ENCODE measurements at places on chromosomes 5 and 9.

DNA sequence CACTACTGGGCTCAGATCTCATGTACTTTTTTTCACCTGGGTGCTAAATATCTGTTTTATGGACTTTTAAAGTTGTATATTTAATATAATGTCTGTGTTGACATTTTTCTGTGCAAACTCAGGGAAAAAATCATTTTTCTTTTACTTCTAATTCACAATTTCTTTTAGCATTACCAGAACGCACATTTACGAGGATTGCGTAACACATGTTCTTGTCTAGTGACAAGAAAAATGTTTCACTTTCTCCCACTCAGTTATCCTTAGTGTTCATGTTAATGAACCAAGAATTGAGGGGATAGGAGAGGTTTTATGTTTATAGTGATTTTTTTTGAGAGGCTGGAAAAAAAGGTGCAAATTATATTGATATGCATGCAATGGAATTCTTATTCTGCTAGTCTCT lies 86.3 kb upstream of the PJA2 start:
- DNase-seq, result no peak

- DNase-seq, result no peak
Measured at GRCh38 chr5:157959370-157959769, 100.4 kb upstream of the CLINT1 start.

GRCh38 chr9:83334320-83334719 lies 203.9 kb downstream of the FRMD3 start:
- peak; percentile 28 for DNase-seq

DNA sequence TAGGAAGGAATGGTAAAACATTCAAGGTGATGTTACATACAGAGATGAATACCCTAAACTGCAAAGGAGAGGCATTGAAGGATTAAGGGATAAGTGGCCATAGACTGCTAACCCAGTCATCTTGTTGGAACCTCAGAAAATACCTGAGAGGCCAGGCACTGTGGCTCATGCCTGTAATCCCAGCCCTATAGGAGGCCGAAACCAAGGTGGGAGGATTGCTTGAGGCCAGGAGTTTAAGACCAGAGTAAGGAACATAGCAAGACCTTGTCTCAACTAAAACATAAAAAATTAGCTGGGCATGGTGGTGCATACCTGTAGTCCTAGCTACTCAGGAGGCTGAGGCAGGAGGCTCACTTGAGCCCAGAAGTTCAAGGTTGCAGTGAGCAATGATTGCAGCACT lies 10.9 kb downstream of the ECM2 start:
- DNase-seq, result no peak

GRCh38 chr5:10355071-10355889 lies 1.8 kb downstream of the MARCHF6 start:
- DNase-seq, result no peak

GRCh38 chr9:36922548-36922947 lies 111.5 kb downstream of the PAX5 start:
- DNase-seq, result no peak

GRCh38 chr5:171525085-171525484 lies 105.6 kb downstream of the FGF18 start:
- DNase-seq, result no peak

GRCh38 chr9:110160123-110160522 lies 47.8 kb downstream of the C9orf152 start:
- DNase-seq, result no peak

- no peak for DNase-seq
Measured at GRCh38 chr9:36725777-36726356, 153.2 kb downstream of the MELK start.

- DNase-seq, result peak; percentile 17
Measured at GRCh38 chr5:96657068-96657467, 5.1 kb upstream of the CAST start.

- DNase-seq, result no peak
Measured at GRCh38 chr9:35516479-35516878, 26.6 kb downstream of the RUSC2 start.

GRCh38 chr5:42061121-42061520 lies 136.0 kb downstream of the FBXO4 start:
- no peak for DNase-seq

- no peak for DNase-seq
Measured at GRCh38 chr9:112725961-112726360, 8.0 kb upstream of the INIP start.

- DNase-seq, result no peak
Measured at GRCh38 chr9:14888875-14889274, 21.4 kb downstream of the FREM1 start.

- DNase-seq, result no peak
Measured at GRCh38 chr5:138438724-138439476, at the start of gene REEP2. TSS of gene REEP2 (plus strand) at chr5:138439057. CDS start at chr5:138439209, 152 bp downstream.

DNA sequence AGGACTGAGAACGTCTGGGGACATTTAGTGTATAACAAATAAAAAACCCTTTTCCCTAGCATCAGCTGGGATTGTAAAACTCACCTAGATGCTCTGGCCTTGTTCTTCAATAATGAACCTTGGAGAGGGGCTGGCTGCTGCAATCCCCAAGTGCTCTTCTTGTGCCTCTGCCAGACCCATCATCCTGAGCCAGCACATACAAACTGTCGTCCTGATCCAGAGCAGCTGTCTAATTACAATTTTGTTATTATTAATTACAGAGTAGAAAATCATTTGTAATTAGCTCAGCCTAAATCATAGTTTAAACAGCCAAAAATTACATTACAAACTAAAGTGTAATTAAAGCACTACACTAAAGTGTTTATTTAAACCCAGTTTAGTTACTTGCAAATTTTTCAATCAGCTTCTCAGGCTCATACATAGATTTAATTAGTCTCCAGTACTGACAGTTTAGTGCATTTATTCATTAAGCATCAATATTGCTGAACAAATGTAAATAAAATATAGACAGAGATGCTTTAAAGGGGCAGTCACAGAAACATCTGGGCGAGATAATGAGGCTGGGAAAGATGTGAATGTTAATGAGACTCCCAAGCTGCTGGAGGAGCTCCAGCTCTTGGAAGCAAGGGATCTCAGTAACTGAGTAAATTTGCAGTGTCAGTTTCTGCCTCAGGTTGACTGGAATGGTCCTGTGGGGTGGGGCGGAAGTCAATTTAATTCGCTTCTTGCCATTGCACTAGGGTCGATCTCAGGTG lies 632.3 kb upstream of the TLE4 start:
- DNase-seq, result no peak

- DNase-seq, result no peak
Measured at GRCh38 chr5:64918083-64918482, 149.4 kb downstream of the CWC27 start.

DNA sequence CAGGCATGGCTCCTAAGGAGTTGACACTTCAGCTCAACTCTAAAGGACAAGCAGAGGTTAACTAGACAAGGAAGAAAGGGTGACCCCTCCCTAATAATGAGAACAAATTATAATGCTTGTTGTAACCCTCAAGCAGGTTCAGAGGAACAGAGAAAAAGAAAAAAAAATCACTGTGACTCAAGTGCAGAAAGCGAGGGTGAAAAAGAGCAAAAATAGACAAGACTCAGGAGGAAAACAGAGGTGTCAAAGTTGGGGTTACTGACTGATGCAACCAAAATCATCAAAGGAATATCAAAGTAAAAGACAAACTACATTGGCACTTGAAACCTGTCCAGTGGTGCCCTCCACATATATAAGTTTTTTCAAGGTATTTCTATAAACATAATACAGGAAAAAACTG lies 28.4 kb downstream of the FBXW11 start:
- no peak for DNase-seq

DNA sequence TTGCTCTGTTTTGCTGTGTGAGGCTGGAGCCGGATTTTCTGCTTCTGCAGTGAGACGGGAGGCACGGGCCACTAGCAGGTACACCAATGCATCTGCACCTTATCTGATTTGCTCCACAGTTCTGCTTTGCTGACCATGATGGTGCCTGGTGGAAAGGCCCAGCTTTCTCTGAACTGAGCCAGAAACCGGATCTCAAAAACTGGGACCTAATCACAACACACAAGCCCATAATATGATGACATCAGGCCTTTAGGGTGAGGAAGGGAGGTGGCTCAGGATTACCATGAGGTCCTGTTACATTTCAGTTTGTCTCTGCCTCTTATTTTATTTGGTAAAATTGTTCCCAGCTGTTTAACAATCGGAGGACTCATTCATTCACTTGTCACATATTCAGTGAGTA lies 49.8 kb downstream of the FGF1 start:
- DNase-seq, result no peak

GRCh38 chr9:120677965-120678364 lies 36.3 kb downstream of the MEGF9 start:
- no peak for DNase-seq

- DNase-seq, result no peak
Measured at GRCh38 chr9:91781906-91782305, 168.1 kb downstream of the ROR2 start.

DNA sequence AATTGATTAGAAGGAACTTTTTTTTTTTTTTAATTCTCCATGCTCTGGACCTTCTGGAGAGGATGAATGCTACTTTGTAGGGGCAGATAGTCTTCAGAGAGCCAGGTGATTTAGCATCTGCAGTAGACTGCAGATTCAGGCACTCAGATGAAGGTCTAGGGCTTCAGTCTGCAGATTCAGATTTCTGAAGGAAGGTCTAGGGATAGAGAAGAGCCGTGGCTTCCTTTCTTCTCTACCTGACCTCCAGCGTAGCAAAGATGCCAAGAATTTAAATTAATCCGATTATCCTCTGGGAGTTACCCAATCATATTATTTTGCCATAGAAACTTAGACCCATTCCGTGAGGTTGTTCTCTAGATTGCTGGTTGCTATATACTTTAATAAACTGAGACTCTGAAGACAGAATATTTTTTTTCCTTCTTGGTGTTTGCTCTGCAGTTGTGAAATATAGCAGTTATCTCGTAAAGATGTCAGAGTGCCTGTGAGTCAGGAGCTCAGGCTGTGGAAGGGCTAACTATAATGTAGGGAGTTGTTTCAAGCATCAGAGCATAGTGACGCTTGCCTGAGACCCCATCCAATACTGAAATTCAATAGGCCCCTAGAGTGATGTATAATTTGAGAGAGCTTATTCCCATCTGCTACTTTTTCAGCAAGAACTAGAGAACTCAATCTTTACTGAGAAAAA lies 132.7 kb upstream of the SLC12A2 start:
- DNase-seq, result no peak

DNA sequence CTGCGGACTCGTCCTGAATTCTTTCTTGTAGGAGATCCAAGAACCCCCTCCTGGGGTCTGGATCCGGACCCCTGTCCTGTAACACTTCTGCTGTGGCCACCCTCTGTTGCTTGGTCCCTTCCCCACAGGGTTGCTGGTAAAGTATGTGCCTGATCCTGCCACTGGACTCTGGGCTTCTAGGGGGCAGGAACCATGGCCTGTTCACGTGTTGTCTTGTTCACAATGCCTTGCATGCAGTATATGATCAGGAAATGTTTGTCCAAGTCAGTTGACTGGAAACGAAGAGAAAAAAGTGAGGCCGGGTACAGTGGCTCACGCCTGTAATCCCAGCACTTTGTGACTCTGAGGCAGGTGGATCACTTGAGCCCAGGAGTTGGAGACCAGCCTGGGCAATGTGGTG lies 139.3 kb upstream of the ALDH1B1 start:
- DNase-seq, result no peak

- no peak for DNase-seq
Measured at GRCh38 chr5:178286226-178287090, 53.9 kb upstream of the PHYKPL start.

GRCh38 chr9:130905902-130906734 lies 9.5 kb upstream of the QRFP start:
- DNase-seq, result no peak

- no peak for DNase-seq
Measured at GRCh38 chr9:113989017-113989713, 88.9 kb downstream of the AMBP start.

DNA sequence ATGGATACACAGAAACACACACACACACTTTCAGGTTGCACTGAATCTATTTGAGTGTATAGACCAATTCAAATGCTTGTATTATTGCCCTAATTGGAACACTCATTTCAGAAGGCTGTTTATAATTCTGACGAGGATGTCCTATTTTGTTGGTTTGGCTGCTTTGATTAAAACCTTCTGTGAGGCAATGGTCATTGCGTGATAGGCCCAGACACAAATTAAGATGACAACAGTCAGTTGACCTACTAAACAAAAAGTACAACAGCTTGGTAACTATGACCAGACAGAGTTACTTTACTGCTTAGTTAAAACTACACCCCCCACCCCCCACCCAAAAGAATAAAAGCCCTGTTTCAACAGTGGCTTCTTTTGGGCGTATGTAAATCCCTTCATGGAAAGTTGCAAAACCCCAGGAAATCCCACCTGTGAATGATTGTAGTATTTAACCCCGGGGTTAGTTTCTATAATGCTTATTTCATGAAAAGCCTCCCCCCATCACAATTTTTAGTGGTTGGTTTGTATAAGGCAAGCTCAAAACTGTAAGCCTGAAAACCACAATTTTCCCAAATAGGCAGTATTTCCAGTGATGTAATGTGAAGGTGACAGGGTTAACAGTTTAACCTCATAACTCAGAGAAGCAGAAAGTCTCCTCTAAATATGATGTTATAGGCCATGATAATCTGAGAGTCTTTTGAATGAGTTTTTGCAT lies 340.8 kb downstream of the FGF10 start:
- DNase-seq, result no peak

DNA sequence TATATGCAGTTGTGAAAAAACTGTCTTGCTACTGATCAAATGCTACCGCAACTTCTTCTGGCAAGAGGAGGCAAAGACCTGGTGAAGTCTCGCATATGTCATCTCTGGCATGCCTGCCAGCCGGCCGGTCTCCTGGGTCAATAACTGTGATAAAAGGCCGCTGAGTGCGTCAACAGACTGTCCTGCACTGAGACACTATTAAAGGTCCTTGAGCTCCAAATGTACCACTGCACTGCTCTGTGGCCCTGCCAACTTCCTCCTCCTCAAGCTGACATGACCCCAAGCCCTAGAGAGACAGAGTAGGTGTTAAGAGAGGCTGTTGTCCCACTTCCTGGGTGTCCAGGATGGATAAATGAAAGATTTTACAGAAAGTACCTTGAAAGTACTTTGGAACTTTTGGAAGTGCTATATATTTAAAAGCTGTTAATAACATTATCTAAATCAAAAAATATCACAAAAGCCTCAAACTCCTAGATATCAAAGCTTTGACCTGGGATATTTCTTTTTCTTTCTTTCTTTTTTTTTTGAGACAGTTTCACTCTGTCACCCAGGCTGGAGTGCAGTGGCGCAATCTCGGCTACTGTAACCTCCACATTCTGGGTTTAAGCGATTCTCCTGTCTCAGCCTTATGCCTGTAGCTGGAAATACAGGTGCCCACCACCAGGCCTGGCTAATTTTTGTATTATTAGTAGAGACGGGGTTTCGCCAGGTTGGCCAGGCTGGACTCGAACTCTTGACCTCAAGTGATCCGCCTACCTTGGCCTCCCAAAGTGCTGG lies 31.5 kb downstream of the RAPGEF1 start:
- DNase-seq, result no peak

- no peak for DNase-seq
Measured at GRCh38 chr5:79005151-79005550, 20.0 kb upstream of the ARSB start.

Measured in stimulated activated CD8-positive, alpha-beta memory T cell treated with anti-CD3 and anti-CD28 coated beads, Interleukin-4, amount 100 ng/mL, for 1 hour (primary cell).